Stimulated activated CD8-positive, alpha-beta memory T cell treated with anti-CD3 and anti-CD28 coated beads, Interleukin-4, amount 100 ng/mL, for 24 hours (primary cell): ENCODE measurements at places on chromosomes 16 and 17.

DNA sequence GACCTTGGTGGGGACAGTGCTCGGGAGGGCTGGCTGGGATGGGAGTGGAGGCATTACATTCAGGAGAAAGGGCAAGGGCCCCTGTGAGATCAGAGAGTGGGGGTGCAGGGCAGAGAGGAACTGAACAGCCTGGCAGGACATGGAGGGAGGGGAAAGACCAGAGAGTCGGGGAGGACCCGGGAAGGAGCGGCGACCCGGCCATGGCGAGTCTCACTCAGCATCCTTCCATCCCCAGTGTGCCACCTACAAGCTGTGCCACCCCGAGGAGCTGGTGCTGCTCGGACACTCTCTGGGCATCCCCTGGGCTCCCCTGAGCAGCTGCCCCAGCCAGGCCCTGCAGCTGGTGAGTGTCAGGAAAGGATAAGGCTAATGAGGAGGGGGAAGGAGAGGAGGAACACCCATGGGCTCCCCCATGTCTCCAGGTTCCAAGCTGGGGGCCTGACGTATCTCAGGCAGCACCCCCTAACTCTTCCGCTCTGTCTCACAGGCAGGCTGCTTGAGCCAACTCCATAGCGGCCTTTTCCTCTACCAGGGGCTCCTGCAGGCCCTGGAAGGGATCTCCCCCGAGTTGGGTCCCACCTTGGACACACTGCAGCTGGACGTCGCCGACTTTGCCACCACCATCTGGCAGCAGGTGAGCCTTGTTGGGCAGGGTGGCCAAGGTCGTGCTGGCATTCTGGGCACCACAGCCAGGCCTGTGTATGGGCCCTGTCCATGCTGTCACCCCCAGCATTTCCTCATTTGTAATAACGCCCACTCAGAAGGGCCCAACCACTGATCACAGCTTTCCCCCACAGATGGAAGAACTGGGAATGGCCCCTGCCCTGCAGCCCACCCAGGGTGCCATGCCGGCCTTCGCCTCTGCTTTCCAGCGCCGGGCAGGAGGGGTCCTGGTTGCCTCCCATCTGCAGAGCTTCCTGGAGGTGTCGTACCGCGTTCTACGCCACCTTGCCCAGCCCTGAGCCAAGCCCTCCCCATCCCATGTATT lies 1.1 kb downstream of the CSF3 start:
- DNase-seq = no peak

DNA sequence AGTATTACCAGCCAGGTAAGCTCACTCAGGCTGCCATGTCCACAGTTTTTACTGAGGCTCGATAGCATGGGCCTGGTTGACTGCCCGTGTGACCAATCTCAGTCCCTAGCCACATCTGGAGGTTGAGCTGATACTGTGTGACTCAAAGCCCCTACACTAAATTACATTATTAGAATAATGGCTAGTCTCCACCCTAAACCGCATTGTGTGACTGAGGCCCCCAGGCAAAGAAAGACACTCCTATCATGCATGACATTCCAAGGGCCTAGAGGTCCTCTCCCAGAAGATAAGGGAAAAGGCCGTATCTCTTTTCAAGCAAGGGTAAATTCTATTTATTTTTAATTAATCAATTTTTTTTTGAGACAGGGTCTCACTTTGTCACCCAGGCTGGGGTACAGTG lies 505.3 kb downstream of the HAPSTR1 start:
- DNase-seq = no peak

GRCh38 chr16:48354877-48355855 lies 30.0 kb downstream of the SIAH1 start:
- DNase-seq = no peak

DNA sequence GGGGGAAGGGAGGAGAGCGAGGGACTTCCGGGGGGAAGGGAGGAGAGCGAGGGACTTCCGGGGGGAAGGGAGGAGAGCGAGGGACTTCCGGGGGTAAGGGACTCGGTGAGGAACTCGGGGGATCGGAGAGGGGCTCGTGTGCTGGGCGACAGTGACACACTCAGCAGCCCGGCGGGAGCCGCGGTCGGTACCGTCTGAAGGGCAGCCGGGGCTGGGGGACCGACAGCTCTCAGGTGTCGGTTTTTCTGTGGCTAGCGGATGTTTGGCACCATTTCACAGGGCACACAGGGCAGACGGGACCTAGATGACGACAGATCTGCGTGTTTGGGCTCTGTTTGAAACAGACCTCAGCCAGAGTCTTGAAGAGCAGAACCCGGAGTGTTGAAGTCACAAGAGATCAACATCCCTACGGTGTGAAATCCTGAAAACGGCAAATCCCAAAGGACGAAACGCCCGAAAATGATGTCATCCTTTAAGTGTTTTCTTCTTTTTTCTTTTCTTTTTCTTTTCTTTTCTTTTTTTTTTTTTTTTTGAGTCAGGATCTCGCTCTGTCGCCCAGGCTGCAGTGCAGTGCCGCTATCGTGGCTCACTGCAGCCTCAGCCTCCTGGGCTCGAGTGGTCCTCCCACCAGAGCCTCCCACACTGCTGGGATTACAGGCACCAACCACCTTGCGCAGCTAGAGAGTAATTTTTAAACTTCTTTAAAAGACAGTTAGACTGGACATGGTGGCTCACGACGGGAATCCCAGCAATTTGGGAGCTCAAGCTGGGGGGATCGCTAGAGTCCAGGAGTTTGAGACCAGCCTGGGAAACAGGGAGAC lies 23.9 kb downstream of the ZNF778 start:
- DNase-seq = peak; percentile 53

DNA sequence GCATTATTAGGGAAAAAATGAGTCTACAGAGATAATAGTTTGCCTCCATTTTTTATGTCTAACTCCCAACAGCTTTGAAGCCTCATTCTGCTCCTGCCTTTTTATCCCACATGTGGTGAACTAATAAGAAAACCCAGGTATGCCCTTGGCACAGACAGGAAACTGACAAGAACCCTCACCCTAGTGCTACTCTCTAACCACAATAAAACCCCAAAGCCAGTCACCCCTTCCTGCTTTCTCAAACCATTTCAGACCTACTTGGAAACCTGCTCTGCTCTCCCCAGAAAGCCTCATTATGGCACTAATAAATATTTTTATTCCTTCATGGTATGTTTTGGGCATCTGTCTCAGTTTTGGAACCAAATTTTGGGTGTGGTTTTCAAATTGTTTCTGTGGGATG lies 3.9 kb upstream of the MARVELD3 start:
- DNase-seq = no peak

GRCh38 chr16:11966173-11966572 lies 1.2 kb downstream of the TNFRSF17 start:
- DNase-seq = no peak

DNA sequence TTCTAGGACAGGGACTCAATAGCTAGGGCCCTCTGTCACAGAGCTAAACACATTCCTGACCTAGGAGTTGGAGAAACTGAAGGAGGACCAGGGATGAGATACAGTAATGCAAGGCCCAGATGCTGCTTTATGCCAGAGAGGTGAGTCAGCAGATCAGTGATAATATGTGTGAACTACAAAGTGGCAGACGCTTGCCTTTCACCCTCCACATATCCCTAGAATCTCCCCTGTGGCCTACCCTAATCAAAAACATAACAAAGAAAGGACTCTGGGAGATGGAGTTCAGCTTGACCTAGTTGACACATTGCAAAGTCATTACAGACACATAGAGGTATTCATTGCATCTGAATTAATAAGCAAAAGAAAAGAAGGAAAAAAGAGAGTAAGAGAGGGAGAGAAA lies 417.6 kb upstream of the DYNLRB2 start:
- no peak for DNase-seq

GRCh38 chr17:39715375-39716072 lies 14.8 kb downstream of the MIEN1 start:
- DNase-seq = no peak

GRCh38 chr17:77160091-77160874 lies 19.5 kb downstream of the SEC14L1 start:
- DNase-seq = no peak

GRCh38 chr16:2950773-2951172 lies 13.3 kb upstream of the KREMEN2 start:
- DNase-seq = no peak

- no peak for DNase-seq
Measured at GRCh38 chr16:30912794-30913412, 10.5 kb upstream of the FBXL19 start.

- DNase-seq = no peak
Measured at GRCh38 chr16:75996491-75996890, 270.2 kb upstream of the CPHXL start.

- no peak for DNase-seq
Measured at GRCh38 chr17:66455060-66455459, 152.6 kb downstream of the PRKCA start.

DNA sequence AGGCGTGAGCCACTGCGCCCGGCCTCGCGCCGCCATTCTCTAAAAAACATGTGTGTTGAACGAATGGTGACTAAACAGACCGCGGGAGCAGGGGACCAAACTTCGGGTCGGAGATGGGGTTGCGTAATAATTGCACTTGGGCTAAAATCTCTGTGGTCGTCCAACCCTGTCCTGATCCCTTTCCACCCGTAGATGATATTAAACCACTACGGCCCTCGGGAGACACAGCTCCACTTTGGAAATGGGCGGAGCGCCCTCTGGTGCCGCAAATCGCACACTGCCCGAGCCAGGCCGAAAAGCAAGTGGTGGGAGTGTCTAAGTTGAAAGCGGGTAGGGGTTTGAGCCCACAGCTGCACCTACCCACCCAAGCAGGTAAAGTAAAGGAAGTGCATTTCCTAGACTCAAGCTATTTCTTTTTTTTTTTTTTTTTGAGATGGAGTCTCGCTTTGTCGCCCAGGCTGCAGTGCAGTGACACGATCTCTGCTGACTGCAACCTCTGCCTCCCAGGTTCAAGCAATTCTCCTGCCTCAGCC lies 17.0 kb downstream of the CAVIN1 start:
- peak; percentile 71 for DNase-seq

DNA sequence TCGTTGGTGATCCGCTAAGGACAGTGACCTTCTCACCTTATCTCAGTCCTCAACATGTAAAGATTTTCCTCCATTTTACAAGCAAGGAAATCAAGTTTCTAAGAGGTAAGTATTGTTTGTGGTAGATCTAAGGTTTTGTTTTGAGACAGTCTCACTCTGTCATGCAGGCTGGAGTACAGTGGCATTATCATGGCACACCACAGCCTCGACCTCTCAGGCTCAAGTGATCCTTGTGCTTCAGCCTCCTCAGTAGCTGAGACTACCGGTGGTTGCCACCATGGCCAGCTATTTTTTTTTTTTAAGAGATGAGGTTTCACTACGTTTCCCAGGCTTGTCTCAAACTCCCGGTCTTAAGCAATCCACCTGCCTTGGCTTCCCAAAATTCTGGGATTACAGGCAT lies 34.9 kb downstream of the PRKCA start:
- no peak for DNase-seq

DNA sequence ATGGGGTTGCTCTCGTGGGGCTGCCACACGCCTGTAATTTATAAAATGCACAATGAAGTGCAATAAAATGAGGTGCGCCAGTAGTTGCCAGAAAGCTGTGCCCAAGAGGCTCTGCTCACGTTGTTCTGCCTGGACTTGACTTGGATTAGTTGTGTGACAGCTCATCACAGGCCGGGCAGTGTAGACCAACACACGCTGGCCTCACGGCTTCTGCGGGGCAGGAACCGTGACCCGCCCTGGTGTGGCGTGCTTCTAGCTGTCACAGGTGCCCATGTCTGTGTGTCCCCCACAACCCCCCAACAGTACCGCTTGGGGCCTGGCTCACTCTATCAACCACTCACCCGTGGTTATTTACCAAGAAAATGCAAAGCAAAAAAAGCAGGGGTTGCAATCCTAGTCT lies 112.2 kb upstream of the ZNF750 start:
- no peak for DNase-seq

GRCh38 chr17:31558748-31559583 lies 167.5 kb downstream of the RAB11FIP4 start:
- peak; percentile 43 for DNase-seq

- no peak for DNase-seq
Measured at GRCh38 chr16:69309316-69309715, 1.8 kb upstream of the VPS4A start.

DNA sequence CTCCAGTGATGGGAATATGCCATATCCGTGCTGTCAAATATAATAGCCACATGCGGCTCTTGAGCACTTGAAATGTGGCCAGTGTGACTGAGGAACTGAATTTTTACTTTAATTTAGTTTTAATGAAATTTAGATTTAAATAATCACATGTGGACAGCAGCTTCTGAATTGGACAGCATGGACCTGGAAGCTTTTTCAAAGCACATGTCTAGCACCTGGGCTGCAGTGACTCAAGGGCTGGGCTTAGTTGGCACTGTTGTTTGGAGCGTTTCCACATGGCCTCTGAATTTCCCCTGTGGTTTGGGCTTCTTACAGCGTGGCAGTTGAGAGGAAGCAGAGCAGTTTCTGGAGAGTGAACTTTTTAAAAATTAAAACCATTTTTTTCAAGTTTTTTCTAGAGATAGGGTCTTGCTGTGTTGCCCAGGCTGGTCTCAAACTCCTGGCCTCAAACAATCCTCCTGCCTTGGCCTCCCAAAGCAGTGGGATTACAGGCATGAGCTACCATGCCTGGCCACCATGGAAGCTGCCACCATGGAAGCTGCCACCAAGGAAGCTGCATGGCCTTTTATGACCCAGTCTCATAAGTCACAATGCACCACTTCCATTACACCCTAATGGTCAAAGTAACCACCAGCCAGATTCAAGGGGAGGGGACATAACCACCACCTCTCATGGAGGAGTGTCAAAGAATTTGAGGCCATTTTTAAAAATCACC lies 6.7 kb upstream of the TOB1 start:
- DNase-seq = peak; percentile 26

DNA sequence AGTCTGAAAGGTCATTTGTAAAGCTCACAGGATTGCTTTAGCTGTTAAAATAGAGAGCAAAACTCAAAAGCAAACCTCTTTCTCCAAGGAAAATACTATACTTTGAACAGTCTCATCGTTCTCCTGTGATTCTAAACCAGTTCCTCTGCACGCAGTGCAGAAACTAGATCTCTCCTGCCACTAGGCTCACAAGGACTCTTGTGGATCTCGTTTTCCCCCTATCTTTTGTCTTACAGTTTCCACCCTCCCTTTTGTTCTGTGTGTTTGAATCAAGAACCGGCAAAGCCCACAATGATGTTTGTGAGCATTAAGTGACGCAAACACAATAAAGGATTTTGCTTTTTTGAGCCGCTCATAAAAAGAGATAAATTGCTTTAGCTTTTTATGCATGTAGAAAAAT lies 1103.5 kb upstream of the RBFOX1 start:
- no peak for DNase-seq

DNA sequence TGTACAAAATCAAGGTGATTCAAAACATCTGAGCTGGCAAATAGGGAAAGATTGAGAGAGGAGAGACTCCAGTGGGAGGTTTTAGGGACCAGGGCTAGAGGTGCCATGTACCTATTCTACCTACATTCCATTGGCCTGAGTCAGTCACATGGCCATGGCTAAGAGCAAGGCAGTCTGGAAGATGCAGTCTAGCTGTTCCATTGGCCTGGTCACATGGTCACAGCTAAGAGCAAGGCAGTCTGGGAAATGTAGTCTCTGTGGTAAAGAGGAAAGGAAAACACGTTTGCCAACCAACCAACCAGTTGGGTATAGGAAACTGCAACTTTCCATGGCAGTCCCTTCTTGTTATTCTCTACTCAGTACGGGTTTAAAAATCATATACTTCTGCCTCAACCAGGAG lies 369.1 kb downstream of the XYLT1 start:
- no peak for DNase-seq
